ENCODE measurements at places on chromosomes 4 and X. TPM values are rescaled to one million over a fixed set of nuclear protein-coding genes. Genes with fewer than 3 reads are reported as not detected.

MAOA gene
- total RNA-seq: 68.9 TPM

ITIH6 gene
- not detected for total RNA-seq

DNA sequence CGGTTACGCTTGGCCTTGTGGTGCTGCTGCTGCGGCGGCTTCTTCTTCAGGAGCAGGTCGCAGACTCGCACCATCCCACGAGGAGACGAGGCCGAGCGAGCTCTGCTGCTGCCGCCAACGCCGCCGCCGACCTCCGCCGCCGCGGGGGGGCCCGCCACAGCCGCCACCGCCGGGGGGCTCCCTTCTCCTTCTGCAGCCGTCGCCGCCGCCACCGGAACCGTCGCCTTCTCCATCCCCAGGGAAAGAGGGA lies 237 bp downstream of the ANKRD17 start:
- DNase-seq: no peak

- no peak for DNase-seq
These were observed 76.0 kb downstream of the NAT8L start for GRCh38 chr4:2135083-2135482.

DNA sequence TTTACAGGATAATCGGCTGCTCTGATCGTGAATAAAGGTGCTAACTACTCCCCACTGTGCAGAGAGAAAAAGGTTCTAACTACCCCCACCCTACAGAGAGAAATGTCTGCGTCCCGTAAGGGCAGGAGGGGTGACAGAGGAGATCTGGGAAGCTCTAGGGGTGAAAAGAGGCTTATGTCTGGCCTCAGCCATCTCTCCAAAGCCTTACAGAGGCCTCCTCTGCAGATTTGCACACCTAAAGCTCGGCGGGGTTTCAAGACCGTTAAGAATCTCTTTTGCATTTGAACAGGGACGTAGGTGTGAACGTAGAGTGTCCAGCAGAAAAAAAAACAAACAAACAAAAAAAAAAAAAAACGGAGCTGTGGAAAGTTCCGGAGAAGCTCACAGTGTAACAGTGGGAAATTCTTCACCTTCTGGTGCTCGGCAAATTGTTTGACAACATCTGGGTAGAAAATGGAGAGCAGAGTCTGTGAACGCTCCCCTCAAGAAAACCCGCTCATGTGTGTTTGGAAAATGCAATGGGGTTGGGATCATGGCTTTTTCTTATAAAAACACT lies 161.0 kb downstream of the SHOX start:
- DNase-seq: no peak

DNA sequence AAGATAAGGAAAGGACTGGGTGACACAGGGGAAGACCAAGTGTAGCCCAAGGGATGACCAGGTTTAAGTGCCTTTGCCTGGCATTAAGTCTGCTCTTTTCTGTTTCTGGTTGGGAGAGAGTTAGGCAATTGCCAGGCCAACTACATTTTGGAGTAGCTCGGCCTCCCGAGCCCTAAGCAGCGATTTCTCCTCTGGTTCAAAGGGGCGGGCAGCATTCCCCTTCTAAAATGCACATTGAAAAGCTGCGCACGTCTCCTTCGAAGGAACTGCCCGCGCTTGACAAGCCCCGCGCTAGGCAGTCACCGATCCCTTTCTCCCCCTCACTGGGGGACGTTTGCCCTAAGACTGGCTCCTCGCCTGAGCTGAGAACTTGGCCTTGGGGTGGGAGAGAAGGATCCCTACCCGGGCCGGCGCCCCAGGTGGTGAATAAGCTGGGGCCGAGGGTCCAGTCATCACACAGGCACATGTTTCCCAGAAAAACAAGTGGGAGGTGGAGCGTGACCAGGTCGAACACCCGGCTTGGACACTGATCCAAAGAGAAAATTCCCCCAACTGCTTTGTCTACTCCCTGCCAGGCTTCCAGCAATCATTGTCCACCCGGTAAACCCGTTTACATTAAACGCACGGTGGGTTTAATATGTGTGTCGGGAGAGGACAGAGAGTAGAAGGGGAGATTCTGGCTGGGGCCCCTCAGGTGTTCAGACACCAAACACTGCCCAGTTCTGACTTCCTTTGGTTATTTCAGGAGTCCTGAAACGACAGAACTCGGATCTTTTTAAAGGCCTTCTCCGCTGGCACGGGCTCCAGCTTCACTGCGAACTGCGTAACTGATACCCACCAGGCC lies 4.0 kb downstream of the ARX start:
- DNase-seq: no peak

DNA sequence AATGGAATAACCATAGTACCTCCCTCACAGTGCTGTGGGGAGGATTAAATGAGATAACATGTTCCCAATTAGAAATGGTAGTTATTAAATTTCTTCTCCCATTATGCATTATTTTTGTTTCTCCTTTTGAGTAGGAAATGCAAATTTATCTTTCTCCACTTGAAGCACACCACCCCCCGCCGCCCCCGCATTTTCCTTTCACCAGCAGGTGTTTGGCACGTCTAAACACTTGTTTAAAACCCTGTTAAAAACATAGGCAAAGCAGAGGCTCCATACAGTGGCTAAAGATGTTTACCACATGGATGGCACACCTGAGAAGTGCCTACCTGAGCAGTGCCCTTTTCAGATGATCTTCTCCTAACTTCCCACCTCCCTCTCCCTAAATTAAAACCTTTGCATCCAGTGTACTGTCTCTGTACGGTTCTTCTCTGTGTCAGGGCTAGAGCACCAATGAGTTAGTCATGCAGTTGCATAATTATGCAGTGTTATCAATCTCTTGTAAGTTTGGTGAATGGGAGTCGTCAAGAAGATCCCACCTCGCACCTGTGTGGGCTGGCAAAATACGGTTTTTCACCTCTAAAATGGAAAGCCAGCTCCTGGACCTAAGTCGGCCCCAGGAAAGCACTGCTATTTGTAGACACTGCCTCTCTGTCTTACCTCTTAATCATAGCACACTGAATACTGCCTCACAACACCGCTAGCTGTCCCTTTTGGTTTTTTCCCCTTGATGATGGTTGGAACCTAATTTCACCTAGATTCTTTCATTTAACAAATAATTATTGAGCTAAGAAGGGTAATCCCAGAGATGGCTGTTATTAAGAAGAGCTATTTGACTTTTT lies 122.0 kb downstream of the CT47B1 start:
- DNase-seq: no peak

DNA sequence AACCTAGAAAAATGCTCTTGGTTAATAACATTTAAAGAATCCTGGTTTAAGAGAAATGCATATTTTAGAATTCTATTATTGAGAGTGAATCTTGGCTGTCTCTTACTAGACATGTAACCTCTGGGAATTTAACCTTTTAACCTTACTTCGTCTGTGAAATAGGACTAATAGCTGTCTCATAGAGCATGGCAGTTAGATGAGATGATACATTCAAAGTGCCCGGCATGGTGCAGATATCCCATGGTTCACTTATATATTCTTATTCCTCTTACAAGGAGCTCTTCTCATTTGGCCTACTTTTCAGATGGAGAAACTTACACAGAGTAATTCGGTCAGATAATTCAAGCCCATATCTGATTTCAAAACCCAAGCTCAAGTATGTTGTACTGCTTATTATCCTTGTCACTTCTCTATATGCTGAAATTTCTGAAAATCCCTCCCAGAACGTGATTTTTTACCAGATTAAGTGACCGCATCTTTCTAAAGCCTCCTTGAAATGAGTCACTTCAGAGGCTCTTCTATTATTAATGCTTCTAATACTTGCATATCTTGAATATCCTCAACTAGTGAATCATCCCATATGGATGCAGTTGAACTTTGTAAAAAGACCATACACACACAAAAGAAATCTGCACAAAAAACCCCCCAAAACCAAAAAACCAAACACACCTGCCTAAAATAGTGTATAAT lies 4.9 kb downstream of the CDKN2AIP start:
- no peak for DNase-seq

DNA sequence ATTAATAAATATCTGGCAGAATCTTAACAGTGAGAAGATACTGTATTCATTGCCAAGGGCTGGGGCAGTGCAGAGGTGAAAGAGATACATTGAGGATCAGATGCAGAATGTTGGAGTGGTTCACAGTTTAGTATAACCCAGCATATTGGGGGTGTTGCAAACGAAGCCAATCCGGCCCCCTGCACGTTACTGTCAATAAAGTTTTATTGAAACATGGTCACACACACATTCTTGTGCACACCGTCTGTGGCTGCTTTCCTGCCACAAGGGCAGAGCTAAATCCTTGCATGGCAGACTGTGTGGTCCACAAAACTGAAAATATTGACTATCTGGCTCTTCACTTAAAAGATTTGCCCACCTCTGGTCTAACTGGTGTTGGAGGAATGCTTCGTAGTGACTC lies 119.7 kb downstream of the SHOX start:
- DNase-seq: no peak

- DNase-seq: no peak
These were observed 114.9 kb upstream of the ARX start for GRCh38 chrX:25130619-25131018.

DNA sequence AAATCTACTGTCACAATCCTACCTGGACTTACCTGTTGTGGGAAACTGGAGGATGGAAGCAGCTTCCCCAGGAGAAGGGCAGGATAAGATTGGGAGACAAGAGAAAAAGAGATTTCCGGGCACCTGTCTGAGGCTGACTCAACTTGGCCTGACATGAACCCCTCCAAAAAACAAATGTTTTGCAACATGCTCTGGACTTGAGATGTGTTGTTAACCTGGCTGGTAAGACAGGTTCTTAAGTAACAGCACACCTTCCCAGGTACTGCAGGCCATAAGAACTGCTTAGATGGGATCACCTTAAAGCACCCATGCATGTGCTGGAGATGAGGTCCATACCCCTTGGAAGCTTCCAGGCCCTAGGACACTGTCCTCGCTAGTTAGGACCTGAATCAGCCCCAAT lies 4.4 kb upstream of the SMIM43 start:
- no peak for DNase-seq

- peak; percentile 86 for DNase-seq
These were observed 449.8 kb downstream of the C4orf33 start for GRCh38 chr4:129545599-129546278.

DNA sequence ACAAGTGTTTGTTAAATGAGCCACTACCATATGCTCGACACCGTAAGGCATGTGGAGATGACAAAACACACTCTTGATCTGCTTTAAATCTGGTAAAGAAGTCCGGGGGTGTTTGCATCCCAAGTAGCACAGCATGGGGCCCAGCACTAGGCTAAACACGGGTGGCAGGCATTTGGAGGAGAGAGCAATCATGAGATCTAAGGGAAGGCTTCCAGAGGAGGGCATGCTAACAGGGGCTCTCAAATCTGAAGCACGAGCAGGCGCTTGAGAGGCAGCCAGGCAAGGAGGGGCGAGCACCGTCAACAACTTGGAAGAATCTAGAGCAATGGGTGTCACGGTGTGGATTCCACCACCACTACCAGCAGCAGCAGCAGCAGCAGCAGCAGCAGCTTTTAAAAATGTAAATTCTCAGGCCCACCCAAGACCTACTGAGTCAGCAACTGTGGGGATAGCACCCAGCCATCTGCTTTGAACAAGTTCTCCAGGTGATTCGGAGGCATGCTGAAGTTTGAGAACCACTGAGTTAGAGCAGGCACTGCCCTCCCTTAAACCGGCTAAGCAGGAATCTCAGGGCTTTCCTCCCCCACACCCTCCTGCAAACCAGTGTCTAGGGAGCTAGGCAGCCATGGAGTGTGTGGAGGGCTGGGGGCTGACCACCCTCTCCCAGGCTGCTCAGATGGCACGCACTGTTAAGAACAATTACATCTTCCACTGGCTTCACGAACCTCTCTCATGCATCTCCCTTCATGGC lies 70.2 kb upstream of the MAP3K15 start:
- no peak for DNase-seq

DNA sequence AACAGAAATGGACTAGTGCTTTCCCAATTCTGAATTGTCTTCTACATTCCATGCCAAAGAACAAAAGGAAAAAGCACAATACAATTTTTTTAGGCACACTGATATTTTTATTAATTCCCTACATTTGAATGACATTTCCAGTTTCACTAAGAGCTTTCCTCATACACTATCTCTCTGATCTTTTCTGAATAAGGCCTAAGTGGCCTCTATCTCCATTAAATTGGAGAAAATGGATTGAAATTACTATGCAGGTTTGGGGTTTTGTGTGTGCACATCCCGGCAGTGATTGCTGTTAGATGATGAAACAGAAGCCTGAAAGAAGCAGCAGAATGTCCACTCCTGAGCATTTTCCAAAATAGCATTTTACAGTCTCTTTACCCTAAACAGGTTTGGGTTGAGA lies 104.0 kb downstream of the ATP11C start:
- DNase-seq: no peak

DNA sequence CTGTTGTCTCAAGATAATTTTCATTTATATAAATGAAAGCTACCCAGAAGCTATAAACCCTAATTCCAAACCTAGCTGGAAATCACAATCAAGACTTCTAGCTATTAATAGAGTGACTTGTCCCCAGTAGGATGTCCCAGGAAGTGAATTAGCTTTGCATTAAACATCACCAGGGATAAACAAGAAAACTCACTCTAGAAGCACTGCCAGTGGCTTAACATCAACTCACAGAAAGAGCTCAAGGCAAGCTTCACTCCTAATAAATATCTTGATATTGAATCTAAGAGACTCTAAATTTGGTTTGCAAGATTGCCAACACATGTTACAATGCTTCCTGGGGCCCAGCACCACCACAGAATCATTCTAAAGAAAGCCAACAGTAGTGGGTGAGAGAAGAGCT lies 468.7 kb upstream of the FAM241A start:
- no peak for DNase-seq

DNA sequence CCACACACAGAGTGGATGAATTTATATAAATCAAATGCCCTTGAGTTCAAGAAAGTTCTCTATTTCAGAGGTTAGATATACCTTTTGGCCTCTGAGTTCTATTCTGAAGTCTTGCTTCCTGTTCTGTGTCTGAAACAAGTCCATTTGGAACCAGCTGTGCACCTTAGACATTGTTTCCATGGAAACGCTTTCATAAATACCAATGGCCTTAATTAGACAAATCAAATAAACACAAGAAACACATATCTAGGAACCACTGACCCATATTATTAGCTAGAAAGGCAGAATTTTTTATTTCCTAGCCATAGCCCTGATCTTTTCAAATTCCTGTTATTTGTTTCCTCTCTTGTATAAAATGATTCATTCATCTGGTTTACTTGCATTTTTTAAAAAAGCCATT lies 8.4 kb upstream of the C4orf54 start:
- DNase-seq: no peak

GRCh38 chrX:72041176-72041575 lies 90.5 kb downstream of the RTL5 start:
- DNase-seq: no peak

DNA sequence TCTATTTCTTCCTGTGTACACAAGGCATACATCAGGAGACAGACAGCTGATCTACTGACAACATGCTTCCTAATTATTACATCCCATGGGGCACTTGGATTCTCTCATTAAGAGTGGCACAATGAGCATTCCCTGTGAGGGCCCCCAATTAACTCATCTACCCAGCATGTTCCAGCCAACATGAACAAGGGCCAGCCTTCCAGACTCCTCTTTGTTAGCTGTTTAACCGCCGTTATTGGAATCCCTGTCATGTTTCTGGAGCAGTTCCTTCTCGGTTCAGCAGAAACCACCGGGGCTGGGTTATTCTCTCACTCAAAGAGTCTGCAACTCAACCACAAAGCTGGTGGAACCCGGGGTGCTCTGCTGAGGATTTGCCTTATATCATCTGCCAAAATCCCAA lies 9.9 kb upstream of the GPM6B start:
- DNase-seq: no peak

GRCh38 chr4:93633721-93634120 lies 194.8 kb upstream of the ATOH1 start:
- DNase-seq: no peak

GRCh38 chr4:88527787-88528186 lies 4.2 kb upstream of the PYURF start:
- DNase-seq: no peak

GRPR gene
- 0.32 TPM for total RNA-seq
